Foreskin keratinocyte (primary cell): ENCODE measurements at places on chromosomes 11 and 22. TPM values are rescaled to one million over a fixed set of nuclear protein-coding genes. Genes with fewer than 3 reads are reported as not detected.

DNA sequence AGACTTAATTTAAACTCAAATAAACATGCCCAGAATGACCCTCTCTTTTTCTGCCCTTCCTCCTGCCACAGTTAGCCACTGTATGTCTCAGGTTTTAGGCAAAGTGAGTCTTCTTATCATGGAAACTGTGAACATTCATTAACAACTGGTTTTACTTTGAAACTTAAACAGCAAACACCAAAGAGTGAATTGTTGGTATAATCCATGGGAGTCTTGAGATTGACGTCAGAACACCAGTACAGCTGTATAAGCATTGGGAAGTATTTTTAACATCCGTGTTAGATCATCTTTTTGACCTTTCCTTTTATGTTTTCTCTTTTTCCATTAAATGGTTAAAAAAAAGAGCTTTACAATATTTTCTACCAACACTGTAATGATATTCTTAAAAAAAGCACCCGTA lies 38.9 kb downstream of the ARHGEF12 start:
- DNase-seq, result no peak

DNA sequence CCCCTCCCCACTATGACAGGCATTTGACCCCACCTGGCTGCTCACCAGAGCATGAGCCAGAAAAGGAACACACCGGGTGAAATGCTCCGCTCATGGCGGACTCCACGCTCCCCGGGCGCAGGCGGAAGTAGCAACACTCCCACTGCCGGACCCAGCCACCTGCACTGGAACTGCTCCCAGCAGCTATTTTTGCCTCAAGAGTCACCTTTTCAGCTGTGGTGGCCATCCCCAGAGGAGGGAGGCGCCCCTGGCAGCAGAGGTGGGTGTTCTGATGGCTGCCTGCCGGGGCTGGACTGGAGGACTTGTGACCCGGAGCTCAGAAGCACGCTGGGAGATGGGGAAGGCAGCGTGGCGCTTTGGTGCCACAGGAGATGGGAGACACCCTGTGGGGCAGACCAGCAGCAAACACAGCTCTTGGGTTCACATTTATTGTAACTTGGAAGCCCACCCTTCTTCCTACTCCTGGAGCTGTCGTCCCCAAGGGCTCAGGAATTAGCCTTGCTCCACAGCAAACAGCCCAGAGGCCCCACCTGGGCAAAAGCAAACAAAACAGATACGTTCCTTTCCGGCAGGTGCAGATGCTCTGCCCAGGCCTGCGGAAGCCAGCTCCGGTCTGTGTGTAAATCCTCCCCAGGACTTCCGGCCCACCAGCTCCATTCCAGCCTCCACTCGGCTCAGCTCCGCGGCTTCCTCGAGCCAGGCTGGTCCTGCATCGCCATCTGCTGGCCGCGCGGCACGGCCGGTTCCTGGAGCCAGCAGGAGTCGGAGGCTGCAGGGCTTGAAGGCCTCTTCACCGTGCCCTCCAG lies 3.7 kb downstream of the RPS19BP1 start:
- peak; percentile 80 for DNase-seq

DNA sequence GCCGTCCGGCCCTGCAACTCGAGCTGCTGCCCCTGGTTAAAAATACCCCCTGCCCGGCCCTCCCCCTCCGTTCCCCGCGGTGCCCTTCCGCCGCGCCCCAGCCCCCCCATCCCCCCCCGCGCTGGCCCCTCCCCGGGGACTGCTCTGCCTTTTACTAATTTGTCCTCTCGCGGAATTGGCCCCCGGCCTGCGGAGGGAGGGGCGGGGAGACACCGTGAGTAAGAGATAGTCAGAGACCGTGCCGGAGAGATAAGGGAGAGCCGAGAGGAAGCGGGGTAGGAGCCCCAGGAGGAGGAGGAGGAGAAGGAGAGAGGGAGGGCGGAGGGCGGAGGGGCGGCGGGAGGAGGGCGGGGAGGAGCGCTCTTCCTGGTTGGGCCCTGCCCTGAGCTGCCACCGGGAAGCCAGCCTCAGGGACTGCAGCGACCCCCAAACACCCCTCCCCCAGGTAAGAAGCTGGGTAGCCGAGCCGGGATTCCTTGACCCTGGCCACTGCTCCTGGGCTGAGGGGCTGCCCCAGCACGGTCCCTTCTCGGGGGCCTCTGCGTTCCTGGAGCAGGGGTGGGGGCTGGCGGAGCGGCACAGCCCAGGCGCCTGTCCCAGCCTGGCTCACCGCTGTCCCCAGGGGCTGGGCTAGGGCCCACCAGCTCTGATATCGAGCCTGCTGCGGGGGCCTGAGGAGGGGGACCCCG lies at the start of gene CAPN1:
Gene CAPN1 (plus strand): TSS at position 360 of the 689 bp plus-strand sequence. CDS start 774 bp downstream, outside the sequence.
- DNase-seq, result peak; percentile 83

- no peak for DNase-seq
These were observed 11.5 kb upstream of the EMID1 start for GRCh38 chr22:29194184-29194583.

The SYT7 gene
- polyA plus RNA-seq, result 1.5 and 2.5 TPM in 2 replicates

The C1QTNF5 gene
- 0.03 and 0.07 TPM in 2 replicates for polyA plus RNA-seq
